HS-27A (cell line): ENCODE measurements at places on chromosomes 13 and 19.

GRCh38 chr19:49977881-49978280 lies 16.9 kb upstream of the SIGLEC11 start:
- DNase-seq, result no peak

- DNase-seq, result no peak
These were observed 15.3 kb downstream of the TMEM38A start for GRCh38 chr19:16676101-16676798.

- no peak for DNase-seq
These were observed 7.9 kb upstream of the FCGBP start for GRCh38 chr19:39942366-39942730.

DNA sequence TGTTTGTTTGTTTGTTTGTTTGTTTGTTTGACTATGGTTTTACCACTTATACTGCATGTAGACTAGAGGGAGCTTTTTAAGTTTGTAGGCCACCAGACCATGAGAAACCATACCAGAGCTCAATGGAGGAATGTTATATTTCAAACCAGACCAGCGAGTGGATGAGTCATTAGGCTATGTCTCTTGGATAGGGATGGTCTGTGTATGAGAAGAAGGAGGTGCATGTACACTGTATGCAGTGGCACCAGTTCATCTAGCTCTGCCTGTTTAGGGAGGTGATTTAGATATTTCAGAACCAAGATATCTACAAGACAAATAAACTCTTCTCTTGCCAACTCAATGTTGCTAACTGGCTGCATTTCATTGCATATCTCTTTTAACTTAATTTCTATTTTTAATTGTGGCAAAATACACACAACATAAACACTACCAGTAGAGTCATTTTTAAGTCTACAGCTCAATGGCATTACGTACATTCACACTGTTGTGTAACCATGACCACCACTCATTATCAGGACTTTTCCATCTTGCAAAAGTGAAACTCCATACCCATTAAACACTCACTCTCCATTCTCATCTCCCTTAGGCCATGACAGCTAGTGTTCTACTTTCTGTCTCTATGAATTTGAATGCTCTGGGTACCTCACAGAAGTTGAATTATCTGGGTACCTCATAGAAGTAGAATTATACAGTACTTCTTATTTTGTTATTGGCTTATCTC lies 29.2 kb downstream of the SYDE1 start:
- no peak for DNase-seq

DNA sequence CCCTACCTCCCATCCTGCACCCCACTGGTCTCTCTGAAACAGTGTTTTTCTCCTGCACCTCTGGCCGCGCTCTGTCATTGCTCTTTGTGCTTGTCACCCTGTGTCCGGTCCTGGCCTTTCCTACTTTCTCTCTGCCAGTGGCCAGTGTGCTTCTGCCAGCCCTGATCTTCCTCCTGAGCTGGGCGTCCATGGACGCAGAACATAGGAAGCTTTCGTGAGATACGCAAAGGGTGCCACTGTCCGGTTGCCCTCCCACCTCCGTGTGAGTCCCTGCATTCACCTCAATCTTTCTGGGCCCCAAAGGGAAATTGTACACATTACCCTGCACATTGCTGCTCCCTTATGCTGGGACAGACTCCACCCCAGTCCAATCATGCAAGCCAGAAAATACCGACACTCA lies 105.7 kb upstream of the SOX1 start:
- no peak for DNase-seq

GRCh38 chr19:10695401-10696398 lies 5.5 kb upstream of the QTRT1 start:
- no peak for DNase-seq

DNA sequence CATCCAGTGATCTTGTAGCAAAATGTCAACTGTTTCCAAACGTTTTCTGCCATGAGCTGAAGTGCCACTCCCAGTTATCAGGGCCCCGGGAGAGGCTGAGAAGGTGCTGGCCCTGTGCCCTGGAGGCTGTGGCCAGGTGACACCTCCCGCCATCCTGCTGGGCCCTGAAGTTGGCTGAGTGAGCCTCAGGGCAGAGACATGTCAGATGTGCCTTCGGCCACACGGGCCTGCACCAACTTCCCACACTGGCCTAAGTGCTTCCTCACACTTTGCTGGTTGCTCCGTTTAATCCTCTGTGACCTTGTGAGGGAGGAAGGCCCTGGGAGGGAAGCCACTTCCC lies 4.8 kb downstream of the ADPRHL1 start:
- no peak for DNase-seq

DNA sequence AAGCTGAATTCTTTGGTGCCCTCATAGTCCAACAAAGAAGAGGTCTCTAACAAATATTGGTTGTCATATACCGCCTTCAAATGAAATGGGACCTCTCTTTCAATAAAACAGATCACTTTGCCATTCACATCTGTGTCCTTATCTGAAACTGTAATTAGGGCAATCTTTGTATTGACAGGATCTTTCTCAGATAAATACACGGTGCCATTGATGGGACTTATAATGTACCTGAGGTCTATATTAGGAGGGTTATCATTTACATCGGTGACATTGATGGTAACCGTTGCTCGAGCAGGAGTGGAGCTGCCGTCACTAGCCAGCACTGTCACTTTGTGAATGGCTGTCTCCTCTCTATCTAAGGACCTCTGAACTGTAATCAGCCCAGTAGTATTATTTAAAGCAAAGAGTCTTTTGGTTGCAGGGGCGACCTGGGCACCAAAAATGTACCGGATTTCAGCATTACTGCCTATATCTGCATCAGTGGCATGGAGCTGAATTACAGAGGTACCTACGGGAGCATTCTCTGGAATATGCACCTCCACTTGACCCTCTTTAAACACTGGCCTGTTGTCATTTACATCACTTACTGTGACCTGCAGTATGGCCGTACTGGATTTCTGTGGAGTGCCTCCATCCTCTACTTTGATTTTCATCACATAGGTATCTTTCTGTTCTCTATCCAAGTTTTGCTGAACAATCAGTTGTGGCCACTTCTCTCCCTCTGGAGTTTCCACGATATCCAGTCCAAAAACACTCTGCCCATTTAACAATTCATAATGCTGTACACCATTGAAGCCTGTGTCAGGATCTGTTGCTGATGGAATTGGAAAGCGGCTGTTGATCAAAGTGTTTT lies 2.8 kb downstream of the PCDH9 start:
- no peak for DNase-seq

GRCh38 chr19:37654629-37655300 lies 500 bp downstream of the ZFP30 start:
- peak; percentile 63 for DNase-seq

GRCh38 chr13:109985871-109986450 lies 199.6 kb upstream of the IRS2 start:
- no peak for DNase-seq

DNA sequence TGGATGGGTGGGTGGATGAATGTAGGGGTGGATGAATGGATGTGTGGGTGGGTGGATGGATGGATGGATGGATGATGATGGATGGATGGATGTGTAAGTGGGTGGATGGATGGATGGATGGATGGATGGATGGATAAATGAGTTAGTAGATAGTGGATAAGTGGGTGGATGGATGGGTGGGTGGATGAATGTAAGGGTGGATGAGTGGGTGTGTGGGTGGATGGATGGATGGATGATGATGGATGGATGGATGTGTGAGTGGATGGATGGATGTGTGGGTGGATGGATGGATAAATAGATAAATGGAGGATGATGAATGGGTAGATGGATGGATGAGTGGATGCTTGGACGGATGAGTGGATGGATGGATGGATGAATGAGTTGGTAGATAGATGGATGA lies 3.2 kb downstream of the MCF2L start:
- no peak for DNase-seq

GRCh38 chr13:100522618-100523309 lies 65.8 kb downstream of the GGACT start:
- no peak for DNase-seq

GRCh38 chr13:44934724-44935123 lies 54.5 kb downstream of the NUFIP1 start:
- no peak for DNase-seq

DNA sequence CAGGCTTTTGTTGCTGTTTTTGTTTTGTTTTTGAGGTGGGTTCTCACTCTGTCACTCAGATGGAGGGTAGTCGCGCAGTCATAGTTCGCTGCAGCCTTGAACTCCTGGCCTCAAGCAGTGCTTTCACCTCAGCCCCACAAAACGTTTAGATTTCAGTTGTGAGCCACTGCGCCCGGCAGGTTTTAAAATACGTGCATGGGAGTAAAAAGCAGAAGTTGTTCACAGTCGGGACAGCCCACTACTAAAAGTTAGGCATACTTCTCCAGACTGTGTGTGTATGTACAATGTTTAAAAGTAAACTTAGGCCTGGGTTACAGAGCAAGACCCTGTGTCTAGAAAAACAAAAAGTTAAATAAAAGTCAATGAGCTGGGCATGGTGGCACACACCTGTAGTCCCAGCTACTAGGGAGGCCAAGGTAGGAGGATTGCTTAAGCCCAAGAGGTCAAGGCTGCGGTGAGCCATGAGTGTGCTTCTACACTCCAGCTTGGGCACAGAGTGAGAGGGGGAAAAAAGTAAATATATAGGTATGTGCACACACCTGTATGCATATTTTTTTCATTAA lies 6.1 kb downstream of the SAFB start:
- no peak for DNase-seq

DNA sequence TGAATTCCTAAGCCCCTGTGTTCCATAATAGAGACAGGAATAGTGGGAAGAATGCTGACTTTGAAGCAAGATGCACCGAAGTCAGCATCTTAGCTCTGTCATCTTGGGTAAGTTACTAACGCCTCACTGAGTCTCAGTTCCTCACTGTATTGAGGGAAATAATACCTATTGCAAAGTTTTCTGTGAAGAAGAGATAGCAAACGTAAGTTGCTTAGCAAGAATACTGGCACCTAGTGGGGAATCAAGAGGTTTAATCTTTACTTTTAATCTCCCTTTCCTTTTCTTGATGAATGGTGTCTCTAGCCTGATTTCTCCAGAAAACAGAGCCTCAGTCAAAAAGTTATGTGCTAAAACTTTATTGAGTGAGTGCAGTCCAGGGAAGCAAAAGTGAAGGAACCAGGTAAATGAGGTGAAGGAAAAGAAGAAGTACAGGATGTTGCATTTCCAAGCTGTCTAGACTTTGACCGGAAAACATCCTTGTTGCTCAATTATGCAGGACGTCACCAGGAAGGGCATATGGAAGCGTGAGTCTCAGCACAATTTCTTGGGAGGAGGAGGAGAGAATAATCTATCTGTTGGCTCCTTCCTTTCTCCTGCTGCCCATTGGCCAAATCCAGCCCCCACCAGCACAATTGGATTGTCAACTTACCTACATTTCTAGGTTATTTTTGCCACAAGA lies 210.0 kb downstream of the B3GLCT start:
- DNase-seq, result no peak

- no peak for DNase-seq
These were observed 507 bp downstream of the ALG5 start for GRCh38 chr13:36998624-36999041.

- DNase-seq, result no peak
These were observed 152.1 kb downstream of the KCNRG start for GRCh38 chr13:50167224-50167947.

DNA sequence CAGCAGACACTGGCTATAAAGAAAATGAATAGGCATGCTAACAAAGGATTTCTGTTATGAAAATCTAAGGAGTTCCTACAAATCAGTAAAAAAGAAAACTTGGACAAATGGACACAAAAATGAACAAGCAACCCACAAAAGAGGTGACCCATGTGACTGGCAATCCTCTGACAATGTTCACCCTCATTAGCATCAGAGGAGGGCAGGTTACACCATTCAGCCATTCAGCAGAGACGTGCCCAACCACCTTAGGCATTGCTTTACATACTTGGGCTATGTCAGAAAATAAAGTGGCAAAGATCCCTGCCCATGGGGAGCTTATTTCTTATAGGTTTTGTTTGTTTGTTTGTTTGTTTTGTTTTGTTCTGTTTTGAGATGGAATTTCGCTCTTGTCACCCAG lies 46.0 kb downstream of the TNFRSF19 start:
- no peak for DNase-seq

DNA sequence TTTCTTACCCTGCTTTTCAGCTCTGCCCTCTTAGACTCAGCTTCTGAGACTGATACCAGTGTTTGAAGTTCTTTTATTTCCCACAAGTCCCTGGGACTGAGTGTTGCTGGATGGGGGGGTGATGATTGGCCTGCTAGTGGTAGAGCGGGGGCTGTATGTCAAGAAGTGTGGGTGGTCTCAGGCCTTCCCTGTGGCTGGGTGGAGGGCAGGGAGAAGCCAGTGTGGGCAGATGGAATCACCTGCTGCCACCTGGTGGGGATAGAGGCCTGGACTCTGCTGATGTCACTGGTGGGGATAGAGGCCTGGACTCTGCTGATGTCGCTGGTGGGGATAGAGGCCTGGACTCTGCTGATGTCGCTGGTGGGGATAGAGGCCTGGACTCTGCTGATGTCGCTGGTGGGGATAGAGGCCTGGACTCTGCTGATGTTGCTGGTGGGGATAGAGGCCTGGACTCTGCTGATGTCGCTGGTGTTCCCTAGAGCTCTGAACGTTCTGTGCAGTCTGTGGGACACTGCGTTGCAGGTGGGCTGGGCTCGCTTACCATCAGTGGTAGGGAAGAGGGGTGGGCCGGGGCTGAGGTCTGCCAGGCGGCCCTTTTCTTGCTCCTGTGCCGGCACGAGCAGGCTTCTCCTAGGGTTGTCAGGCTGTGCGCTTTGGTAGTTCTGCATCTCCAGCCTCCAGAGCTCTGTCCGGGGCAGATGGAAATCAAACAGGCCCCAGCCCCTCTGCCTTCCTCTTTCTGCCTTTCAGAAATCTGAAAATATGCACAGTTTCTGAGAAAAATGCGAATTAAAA lies 101.3 kb downstream of the ARHGEF7 start:
- no peak for DNase-seq

DNA sequence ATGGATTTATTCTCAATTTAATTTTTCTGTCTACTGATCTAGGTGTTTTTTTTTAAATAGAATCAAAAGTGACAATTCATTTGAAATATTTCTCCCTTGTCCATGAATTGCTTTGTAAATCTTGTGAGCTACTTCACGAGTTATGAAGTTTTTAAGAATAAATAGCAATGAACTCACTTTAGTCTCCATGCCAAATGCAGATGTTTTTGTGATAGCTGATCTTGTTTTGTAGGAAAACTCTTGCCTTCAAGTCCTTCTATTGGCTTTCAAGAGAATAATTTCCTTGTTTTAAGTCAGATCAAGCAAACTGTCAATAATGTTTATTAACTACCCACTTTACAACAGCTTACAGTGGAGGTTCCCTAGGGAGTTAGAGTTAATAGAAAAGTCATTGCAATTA lies 99.8 kb downstream of the ITGBL1 start:
- no peak for DNase-seq

DNA sequence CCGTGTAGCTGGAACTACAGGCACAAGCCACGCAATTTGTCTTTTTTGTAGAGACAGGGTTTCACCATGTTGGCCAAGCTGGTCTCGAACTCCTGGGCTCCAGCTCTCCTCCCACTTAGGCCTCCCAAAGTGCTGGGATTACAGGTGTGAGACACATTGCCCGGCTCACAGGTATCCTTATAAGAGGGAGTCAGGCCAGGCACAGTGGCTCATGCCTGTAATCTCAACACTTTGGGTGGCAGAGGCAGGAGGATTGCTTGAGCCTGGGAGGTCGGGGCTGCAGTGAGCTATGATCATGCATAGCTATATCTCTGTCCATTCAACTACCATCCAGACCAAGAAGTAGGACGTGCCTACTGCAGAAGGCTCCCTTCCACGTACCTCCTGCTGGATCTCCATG lies 10.2 kb upstream of the IGLON5 start:
- DNase-seq, result no peak

- no peak for DNase-seq
These were observed 117.7 kb upstream of the ABCC4 start for GRCh38 chr13:95418946-95419345.

GRCh38 chr13:112509190-112509589 lies 78.8 kb downstream of the TUBGCP3 start:
- DNase-seq, result no peak

- DNase-seq, result no peak
These were observed at the start of gene PABPC3 for GRCh38 chr13:25095851-25096453. Gene PABPC3, plus strand, starts transcription at chr13:25096136. Its CDS starts 63 bp downstream, at chr13:25096199.
